ENCODE measurements at places on chromosomes 13 and 19.
A peak's percentile ranks its signal among the peaks of the same experiment; 100 is the strongest.

DNA sequence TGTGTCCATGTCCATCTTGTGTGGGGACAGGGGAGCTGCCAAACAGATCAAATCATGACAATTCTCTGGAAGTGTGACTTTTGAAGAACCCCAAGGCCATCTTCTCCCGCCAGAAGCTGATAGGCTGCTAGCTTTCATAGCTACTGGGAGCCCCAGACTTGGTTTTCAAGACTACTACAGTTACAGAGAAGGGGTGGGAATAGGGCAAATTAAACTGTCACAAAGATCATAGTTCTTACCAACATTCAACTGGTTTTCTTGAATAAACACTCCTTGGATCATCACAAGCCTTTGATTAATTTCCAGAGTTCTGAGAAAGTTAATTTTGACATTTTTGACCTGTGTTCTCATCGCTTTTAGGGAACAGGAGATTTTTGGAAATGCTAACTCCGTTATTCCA, 67.8 kb upstream of the FARP1 start:
- no peak for DNase-seq

DNA sequence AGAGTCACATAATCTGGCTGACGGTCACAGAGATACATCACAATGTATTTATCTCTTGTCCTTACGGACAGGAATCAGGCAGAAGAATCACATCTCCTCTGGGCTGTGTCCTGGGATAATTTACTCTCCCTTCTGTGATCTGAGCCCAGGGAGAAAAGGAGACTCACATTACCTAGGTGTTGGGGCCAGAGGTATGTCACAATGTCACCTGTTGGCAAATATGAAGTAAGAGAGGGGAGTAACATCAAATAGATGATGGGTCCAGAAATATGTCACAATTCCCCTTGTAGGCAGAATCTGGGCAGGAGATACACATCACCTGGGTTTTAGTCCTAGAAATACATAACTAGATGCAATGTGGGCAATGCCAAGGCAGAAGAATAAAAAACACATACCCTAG, 67.2 kb downstream of the ZNF726 start:
- DNase-seq = no peak

GRCh38 chr13:114058051-114058867, 74.2 kb downstream of the RASA3 start:
- DNase-seq = no peak

- DNase-seq = peak; percentile 69
Measured at GRCh38 chr19:18846862-18847548, 15.2 kb downstream of the UPF1 start.

GRCh38 chr19:53867225-53868090, at the start of gene MYADM:
Gene MYADM (plus strand): TSS chr19:53867883. CDS start chr19:53873530, 5,647 bp downstream.
- peak; percentile 94 for DNase-seq

GRCh38 chr13:67134417-67135129, 95.6 kb downstream of the PCDH9 start:
- no peak for DNase-seq

GRCh38 chr13:91368676-91369440, 21.4 kb downstream of the MIR17HG start:
- DNase-seq = no peak

DNA sequence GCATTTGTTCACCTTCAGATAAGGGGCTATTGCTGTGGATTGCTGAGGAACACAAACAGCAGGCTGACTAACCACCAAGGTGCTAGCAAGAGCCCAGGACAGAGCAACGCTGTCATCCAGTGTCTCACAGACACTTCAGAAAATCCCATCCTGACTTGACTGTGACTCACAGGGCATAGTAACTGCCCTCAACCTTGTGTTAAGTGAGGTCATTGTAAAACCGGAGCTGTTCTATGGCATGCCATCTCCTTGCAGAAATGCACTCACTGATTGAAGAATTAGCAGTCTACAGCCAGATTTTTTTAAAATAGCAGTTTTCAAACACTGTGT, 51.1 kb downstream of the TNFRSF19 start:
- DNase-seq = peak; percentile 8

GRCh38 chr19:6983448-6983847, 37.8 kb downstream of the MBD3L2B start:
- DNase-seq = no peak

DNA sequence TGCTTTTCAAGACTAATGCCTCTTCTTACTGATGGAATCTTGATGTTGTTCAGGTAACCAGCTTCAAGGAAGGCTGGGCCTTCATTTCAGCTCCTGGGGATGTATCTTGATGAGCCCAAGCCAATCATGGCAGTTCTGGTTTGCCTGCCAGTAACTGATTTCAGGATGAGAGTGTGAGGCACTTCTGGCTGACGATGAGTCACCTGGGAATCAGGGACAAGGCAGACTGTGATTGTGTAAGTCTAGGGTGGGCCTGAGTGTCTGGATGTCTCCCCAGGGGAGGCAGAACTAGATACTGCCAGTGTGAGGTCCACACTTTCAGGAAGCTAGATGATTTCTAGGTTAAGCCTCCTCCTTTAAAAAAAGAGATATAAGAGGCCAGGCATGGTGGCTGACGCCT, 77.3 kb upstream of the KL start:
- DNase-seq = peak; percentile 6

DNA sequence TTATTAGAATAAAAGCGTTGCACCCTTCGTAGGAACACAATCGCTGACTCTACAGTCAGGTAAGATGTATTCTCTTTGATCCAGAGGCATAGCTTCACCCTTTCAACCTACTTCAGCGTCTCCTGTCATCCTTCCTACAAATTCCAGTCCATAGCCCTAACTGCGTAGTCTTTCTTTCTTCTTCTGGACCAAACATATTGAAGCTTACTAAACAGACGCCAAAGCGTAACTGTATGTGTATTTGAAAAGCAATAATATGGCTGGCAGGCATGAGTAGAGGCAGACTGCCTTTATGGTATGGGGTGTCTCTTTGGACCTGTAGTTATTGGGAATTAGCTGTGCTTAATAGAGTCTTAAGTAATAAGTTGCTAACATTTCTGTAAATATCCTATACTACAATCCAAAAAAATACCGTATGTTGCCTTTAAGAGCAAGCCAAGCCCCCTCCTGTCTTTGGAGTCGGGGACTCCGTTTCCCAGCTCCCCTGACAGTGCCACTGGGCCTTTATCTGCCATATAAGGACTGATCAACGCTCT, 392 bp upstream of the ZNF548 start:
- DNase-seq = no peak

GRCh38 chr13:70170689-70171088, 62.4 kb upstream of the KLHL1 start:
- DNase-seq = no peak

- no peak for DNase-seq
Measured at GRCh38 chr19:28245937-28246336, 967.0 kb downstream of the UQCRFS1 start.

GRCh38 chr13:19955873-19956559, 2.5 kb upstream of the ZMYM2 start:
- DNase-seq = peak; percentile 53

GRCh38 chr13:104773775-104774174, 1707.6 kb upstream of the SLC10A2 start:
- DNase-seq = peak; percentile 72

- no peak for DNase-seq
Measured at GRCh38 chr13:113786262-113786841, 27.3 kb downstream of the TMEM255B start.

DNA sequence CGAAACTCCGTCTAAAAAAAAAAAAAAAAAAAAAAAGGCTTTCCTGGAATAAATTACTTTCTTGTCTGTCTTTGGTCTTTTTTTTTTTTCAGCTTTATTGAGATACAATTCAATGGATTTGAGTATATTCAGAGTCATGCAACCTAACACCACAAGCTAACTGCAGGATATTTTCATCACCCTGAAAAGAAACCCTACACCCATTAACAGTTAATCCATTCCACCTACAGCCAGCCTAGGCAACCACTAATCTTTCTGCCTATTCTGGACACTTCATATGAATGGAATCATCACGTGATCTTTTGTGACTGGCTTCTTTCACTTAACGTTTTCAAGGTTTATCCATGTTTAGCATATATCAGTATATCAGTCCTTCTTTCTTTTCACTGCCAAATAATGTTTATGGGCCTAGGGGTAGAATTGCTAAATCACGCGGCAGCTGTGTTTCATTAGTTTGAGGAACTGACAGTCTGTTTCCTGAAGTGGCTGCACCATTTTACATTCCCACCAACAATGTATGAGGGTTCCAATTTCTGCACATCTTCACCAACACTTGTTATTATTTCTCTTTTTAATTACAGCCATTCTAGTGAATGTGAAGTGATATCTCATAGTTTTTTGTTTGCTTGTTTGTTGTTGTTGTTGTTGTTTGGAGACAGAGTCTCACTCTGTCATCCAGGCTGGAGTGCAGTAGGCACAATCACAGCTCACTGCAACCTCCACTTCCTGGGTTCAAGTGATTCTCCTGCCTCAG, 19.9 kb downstream of the LRFN3 start:
- DNase-seq = no peak

GRCh38 chr19:3977242-3978143, 6.6 kb upstream of the DAPK3 start:
- DNase-seq = peak; percentile 19

DNA sequence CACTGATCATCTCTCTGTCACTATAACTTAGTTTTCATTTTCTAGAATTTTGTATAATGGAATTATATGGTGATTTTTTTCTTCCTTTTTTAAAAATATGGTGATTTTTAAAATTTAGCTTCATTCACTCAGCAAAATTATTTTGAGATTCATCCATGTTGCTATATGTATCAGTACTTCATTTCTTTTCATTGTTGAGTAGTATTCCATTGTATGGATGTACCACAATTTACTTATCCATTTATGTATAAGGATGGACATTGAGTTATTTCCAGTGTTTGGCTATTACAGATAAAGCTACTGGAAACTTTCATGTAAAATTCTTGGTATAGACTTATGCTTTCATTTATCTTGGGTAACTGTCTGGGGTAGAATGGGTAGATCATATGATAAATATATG, 12.8 kb downstream of the ZNF546 start:
- DNase-seq = no peak

- DNase-seq = no peak
Measured at GRCh38 chr19:7427944-7428343, 60.9 kb downstream of the PEX11G start.

- no peak for DNase-seq
Measured at GRCh38 chr13:109900320-109900719, 113.9 kb upstream of the IRS2 start.

GRCh38 chr19:2609389-2610116, 92.9 kb downstream of the GNG7 start:
- DNase-seq = no peak

DNA sequence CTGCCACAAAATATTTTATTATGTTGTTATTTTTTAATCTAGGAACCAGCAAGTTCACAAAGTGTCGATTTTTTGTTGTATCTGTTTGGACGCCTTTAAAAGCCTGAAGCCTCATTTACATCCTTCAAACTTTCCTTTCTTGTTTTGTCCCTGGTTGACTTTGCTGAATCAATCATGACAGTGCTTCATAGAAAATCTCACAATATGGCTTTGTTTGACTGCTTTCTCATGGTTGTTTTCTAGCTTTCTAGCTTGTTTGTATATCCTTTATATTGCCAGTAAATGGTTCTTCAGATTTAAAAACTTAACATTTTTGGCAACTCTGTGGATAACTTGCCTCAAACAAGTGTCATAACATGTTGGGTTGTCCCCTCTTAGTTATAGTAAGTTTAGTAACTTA, 84.1 kb upstream of the ATXN8OS start:
- DNase-seq = no peak

- DNase-seq = no peak
Measured at GRCh38 chr19:36121486-36122124, 6.3 kb downstream of the TBCB start.

GRCh38 chr13:43157796-43158195, 134.4 kb downstream of the DNAJC15 start:
- DNase-seq = no peak

- no peak for DNase-seq
Measured at GRCh38 chr19:22116760-22117159, 64.5 kb downstream of the ZNF257 start.

GRCh38 chr13:114087430-114087829, 45.0 kb downstream of the RASA3 start:
- DNase-seq = no peak

DNA sequence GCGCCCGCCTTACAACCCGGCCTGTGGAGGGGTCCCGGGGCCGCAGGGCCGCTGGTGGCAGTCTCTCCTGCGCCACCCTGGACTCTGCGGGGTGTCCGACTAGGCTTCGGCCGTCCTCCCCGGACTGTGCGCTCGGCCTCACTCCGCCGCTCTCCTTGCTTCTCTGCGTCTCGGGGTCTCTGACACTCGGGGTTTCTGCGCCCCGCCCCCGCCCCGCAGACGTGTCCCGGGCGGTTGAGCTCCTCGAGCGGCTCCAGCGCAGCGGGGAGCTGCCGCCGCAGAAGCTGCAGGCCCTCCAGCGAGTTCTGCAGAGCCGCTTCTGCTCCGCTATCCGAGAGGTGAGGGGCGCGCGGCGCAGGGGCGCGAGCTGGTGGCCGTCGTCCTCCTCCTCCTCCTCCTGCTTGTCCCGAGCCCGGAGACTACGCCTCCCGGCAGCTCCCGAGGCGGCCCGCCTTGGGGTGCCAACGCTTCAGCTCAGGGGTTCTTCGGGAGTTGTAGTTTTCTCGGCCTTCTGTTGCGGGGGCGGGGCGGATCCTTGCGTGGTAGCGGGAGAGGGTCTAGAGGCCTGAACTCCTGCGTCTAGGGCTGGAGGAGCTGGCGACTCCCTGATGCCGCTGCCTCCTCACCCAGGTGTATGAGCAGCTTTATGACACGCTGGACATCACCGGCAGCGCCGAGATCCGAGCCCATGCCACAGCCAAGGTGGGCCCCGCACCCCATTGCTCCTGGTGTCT, 627 bp downstream of the LIN7B start:
- DNase-seq = peak; percentile 74

- DNase-seq = no peak
Measured at GRCh38 chr13:29436291-29436690, 159.2 kb downstream of the SLC7A1 start.

- DNase-seq = peak; percentile 64
Measured at GRCh38 chr19:5828661-5829566, 10.6 kb downstream of the FUT6 start.

- DNase-seq = peak; percentile 26
Measured at GRCh38 chr13:29428310-29429181, 166.9 kb downstream of the SLC7A1 start.

DNA sequence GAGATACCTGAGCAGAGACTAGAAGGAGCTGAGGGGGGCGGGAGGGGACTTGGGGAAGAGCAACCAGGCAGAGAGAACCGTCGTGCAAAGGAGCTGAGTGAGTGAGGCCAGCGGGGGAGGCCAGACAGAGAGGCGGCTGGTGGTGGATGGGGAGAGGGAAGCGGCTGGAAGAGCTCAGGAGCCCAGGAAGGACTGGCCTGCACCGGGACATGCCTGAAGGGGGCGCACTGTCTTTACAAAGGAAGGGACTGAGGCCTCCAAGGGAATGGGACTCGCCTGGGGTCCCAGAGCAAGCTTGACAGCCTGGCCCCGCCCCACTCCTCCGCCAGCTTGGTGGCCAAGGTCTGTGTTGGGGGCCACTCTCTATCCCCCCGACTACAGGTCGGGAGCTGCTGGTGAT, 14.9 kb downstream of the ONECUT3 start:
- DNase-seq = peak; percentile 49

All from NB4 (cell line).